ENCODE measurements at places on chromosomes 16 and 17. TPM values are rescaled to one million over a fixed set of nuclear protein-coding genes. Genes with fewer than 3 reads are reported as not detected.

DNA sequence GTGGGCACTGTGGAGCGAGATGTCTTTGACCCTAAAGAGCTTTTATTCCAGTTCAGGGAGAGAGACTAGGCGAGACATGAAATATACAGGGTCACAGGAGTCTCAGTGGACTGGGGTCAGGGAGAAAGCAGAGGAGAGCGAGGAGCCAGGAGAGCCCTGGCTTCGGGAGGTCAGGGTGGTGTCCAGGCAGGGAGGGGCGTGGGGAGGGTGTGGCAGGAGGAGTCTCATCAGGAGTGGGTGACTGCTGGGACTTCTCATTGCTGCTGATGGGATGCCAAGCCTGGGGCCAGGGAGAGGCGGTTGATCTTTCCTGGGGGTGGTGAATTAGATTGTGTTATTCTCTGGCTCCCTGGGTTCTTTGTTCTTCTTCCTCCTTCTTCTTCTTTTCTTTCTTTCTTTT, 22.4 kb upstream of the USP7 start:
- H3K4me1 ChIP-seq: no peaks in the 10 kb centered on the region
- H3K4me3 ChIP-seq: no peak overlapping the region
- H3K36me3 ChIP-seq: no peaks in the 10 kb centered on the region

DNA sequence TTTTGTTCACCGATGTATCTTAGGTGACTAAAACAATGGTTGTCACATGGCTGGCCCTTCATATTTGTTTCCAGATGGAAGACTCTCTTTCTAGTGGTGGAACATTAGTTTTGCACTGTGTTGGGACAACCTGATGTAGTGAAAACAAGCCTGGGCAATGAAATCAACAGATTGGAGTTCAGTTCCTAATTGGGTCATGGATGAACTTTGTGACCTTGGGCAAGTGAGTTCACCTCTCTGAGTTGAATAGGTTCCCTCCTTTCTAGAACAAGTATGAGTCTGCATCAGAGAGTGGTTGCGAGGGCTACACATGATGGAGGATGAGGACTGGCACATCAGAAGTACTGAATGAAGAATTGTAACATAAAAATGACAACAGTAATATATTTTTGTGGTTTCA, 2.1 kb upstream of the NKD1 start:
- DNase-seq: no peak
- H3K4me3 ChIP-seq: no peak overlapping the region
- peaks cover 37% of the 10 kb centered on the region for H3K4me1 ChIP-seq
- peaks cover 12% of the 10 kb centered on the region for H3K27me3 ChIP-seq
- H3K27ac ChIP-seq: no peak overlapping the region

GRCh38 chr17:34377078-34377823, 14.2 kb upstream of the CCL1 start:
- no peaks in the 10 kb centered on the region for H3K36me3 ChIP-seq
- no peaks in the 10 kb centered on the region for H3K4me1 ChIP-seq
- no peak overlapping the region for H3K4me3 ChIP-seq

DNA sequence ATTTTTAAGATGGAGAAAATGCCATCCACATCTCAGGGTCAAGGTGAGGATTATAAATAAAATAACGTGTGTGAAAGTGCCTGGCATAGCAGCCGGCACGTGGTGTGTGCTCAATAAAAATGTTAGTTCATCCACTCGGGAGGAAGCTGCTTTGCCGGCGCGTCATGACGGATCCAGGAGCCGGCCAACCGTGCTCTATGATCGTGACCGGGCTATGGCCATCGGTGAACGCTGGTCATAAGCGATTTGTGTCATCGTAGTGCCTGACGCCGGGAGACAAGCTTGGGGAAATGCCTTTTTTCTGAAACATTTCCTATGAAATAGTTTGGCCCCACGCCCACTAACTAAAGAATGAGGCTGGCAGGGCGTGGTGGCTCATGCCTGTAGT, 74.0 kb downstream of the CMC2 start:
- no peak overlapping the region for H3K27ac ChIP-seq
- no peak overlapping the region for H3K4me3 ChIP-seq
- H3K4me1 ChIP-seq: no peaks in the 10 kb centered on the region
- H3K36me3 ChIP-seq: no peaks in the 10 kb centered on the region

The ZNF821 gene
- total RNA-seq: 10.3 TPM

Measured in T-cell (primary cell).